ENCODE measurements at places on chromosomes 3 and 15.

GRCh38 chr15:58777107-58777506 lies 6.0 kb downstream of the MINDY2 start:
- DNase-seq, result no peak

GRCh38 chr15:66252685-66253417 lies 699 bp downstream of the MEGF11 start:
- DNase-seq, result no peak

GRCh38 chr3:15215996-15216395 lies 9.9 kb downstream of the CAPN7 start:
- no peak for DNase-seq

GRCh38 chr3:22846566-22846965 lies 356.6 kb upstream of the UBE2E2 start:
- DNase-seq, result no peak

GRCh38 chr15:34796847-34797435 lies 1.6 kb upstream of the ACTC1 start:
- no peak for DNase-seq

Data from RKO (cell line).